Smooth muscle cell of the coronary artery (primary cell): ENCODE measurements at places on chromosomes 5 and 9. TPM values are rescaled to one million over a fixed set of nuclear protein-coding genes. Genes with fewer than 3 reads are reported as not detected.

Gene PCDHB7
- total RNA-seq, result 0.30 and 0.47 TPM in 2 replicates

Gene C9orf153
- total RNA-seq, result 0.08 and 0.12 TPM in 2 replicates

Gene FAM221B
- not detected in 2 replicates for total RNA-seq

Gene SLC38A9
- 17.7 and 22.8 TPM in 2 replicates for total RNA-seq

Gene HK3
- 0.08 and 0.23 TPM in 2 replicates for total RNA-seq

Gene WNT8A
- not detected in 2 replicates for total RNA-seq

Gene TXN
- 271 and 415 TPM in 2 replicates for total RNA-seq

Gene MYMK
- not detected in 2 replicates for total RNA-seq

Gene FCN2
- not detected in 2 replicates for total RNA-seq

Gene TPRN
- total RNA-seq, result 1.5 and 4.6 TPM in 2 replicates

Gene DRD1
- under 0.01 and 0.70 TPM in 2 replicates for total RNA-seq

Gene GMCL2
- not detected in 2 replicates for total RNA-seq

Gene OTP
- total RNA-seq, result not detected in 2 replicates

Gene SCGB3A1
- not detected in 2 replicates for total RNA-seq

Gene TMEM252
- total RNA-seq, result not detected in 2 replicates

Gene SPINK6
- total RNA-seq, result not detected in 2 replicates

Gene SLC6A18
- total RNA-seq, result not detected in 2 replicates

Gene BTNL3
- total RNA-seq, result not detected in 2 replicates

Gene GABBR2
- 0.23 TPM in 1 of 2 replicates, not detected in the other for total RNA-seq

Gene WWC1
- 0.38 and 3.2 TPM in 2 replicates for total RNA-seq

Gene GDNF
- total RNA-seq, result 0.15 and 0.35 TPM in 2 replicates

Gene SPOCK1
- 273 and 727 TPM in 2 replicates for total RNA-seq

Gene AGXT2
- not detected in 2 replicates for total RNA-seq

Gene PAEP
- not detected in 2 replicates for total RNA-seq

Gene NOTCH1
- total RNA-seq, result 11.8 and 12.8 TPM in 2 replicates

Gene LCN12
- total RNA-seq, result not detected in 2 replicates

Gene CNTNAP3B
- 0.94 and 25.9 TPM in 2 replicates for total RNA-seq

Gene KIF20A
- 1.5 and 17.1 TPM in 2 replicates for total RNA-seq

Gene C5orf22
- total RNA-seq, result 8.8 and 12.6 TPM in 2 replicates

Gene PPP2R2B
- total RNA-seq, result not detected in 2 replicates

Gene ANXA2R
- total RNA-seq, result 1.4 and 2.0 TPM in 2 replicates

Gene LCN9
- not detected in 2 replicates for total RNA-seq

Gene GABRA6
- total RNA-seq, result not detected in 2 replicates

Gene MCCC2
- total RNA-seq, result 10.9 and 15.6 TPM in 2 replicates

Gene TRPM3
- 0.90 and 11.9 TPM in 2 replicates for total RNA-seq

Gene FOXD4L4
- under 0.01 and 0.08 TPM in 2 replicates for total RNA-seq

Gene ESM1
- 3.0 and 46.2 TPM in 2 replicates for total RNA-seq

Gene ANKRD34B
- total RNA-seq, result not detected in 2 replicates
